ENCODE measurements at places on chromosomes 12 and 14.

GRCh38 chr12:33830070-33830469, 192.2 kb upstream of the ALG10 start:
- DNase-seq, result no peak

- DNase-seq, result no peak
Observed at GRCh38 chr14:102317564-102318248, 1.8 kb upstream of the ZNF839 start.

DNA sequence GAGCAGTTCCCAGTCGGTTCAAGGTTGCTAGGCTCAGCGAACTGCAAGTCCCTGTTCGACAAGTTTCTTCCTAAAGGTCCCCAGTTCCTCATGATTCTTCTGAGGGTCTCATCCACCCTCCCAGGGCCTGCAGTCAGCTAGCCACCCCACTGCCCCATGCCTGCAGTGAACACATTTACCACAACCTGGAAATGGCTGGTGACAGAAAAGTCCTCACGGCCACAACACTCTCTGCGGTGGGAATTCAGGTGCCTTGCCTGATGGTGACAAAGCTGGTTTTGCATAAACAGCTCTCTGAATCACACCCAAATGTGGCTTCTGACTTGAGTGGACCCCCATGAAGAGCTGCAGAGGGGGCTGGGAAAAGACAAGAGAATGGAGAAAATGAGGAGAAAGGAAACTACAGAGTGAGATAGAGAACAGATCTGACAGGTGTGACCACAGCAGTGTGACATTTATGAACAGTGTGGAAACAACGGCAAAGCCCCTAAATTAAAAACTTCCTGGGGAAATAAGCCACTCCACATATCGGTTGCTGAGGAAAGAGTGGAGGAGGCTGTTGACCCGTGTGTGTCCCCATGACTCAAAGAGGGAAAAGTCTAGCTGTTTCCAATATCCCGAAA, 1.3 kb upstream of the CD27 start:
- no peak for DNase-seq

GRCh38 chr14:95831041-95831440, 45.6 kb upstream of the TUNAR start:
- no peak for DNase-seq

DNA sequence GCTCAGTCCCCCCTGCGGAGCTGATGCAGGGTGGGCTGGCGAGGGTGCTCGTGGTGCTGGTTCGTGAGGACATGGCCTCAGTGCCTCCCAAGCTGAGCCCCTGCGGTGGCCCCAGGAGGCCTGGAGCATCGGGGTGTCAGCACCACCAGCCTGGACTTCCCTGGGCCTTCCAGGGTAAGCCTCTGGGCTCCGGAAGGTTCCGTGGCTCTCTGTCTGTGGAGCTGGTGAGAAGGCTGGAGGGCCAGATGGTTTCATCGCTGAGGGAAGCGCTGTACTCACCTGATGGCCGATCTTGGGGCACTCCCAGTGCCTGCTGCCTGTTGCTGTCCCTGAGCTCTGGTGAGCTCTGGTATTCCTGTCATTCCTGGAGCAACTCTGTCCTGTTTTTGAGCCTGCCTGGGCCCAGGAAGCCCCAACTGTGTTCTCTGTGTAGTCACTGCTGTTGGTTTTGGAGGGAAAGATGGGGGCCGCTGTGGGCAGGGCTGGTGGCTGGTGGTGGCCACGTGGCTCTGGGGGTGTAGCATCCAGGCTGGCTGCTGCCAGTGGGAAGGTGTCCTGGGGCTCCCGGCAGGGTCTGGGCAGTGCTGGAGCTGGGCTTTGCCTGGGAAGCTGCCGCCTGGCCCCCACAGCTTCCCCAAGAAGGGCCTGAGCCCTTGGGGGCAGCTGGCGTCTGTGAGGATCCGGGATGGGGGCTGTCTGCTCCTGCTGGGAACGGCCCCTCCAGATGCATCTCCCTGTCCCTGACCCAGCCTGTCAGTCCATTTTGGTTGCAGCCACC, 18.3 kb downstream of the MTA1 start:
- no peak for DNase-seq
